ENCODE measurements at places on chromosomes 16 and 17.

GRCh38 chr16:2894231-2894630 is 11.2 kb downstream of the FLYWCH2 start:
- DNase-seq: no peak

DNA sequence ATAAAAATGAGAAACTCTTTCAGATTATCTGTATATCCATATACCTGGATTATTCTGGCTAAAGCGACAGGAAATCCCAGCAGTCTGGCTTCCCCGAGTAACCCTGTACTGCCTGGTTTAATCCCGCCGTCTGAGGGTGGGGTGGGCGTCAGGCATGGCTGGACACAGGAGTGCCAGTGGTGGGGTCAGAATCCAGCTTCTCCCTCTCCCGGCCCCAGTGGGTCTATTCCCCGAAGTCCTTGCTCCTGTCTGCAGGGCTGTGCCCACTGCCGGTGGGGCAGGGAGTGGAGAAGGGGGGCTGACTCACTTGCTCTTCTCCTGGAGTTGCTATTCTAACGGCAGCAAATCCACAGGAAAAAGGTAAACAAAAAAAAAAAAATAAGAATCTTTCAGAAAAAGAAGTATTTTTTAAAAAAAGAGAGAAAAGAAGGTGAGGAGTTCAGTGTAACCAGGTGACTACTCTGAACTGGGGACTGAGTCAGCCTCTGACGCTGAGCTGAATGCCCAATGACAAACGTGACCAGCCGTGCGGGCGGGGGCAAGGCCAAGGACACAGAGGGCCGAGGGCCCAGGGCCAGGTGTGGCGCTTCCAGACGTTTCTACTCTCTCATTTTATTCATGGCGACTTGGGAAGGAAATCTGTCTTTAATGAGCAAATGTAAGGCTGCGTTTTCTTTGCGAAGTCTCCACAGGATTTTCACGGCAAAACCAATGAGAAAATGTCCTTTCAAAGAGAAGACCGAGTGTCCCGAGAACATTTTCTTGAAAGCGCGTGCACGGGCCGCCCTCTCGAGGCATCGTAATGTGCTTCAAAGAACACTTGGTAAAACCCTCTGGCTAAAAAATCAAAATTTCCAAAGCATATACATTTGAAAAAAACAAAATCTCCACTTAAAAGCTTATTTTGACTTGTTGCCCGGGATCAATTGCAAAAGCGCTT is 20.2 kb downstream of the FOXF1 start:
- DNase-seq: no peak

GRCh38 chr16:79329166-79329521 is 271.4 kb downstream of the MAF start:
- DNase-seq: no peak

DNA sequence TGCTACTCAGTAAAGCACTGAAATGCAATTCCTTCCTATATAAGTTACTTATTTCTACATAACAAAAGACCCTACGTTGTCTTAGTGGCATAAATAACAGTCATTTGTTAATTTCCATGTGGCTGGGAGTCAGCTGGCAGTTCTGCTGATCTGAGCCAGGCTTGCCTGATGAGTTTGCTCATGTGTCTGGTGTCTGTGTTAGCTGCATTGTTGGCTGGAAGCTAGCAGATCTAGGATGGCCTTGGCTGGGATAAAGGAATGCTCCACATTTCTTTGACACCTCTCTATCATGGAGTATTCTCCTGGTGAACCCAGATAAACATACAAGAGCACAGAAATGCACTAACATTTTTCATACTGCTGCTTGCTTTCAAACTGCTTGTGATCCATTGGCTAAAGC is 264.4 kb upstream of the MON1B start:
- DNase-seq: no peak

DNA sequence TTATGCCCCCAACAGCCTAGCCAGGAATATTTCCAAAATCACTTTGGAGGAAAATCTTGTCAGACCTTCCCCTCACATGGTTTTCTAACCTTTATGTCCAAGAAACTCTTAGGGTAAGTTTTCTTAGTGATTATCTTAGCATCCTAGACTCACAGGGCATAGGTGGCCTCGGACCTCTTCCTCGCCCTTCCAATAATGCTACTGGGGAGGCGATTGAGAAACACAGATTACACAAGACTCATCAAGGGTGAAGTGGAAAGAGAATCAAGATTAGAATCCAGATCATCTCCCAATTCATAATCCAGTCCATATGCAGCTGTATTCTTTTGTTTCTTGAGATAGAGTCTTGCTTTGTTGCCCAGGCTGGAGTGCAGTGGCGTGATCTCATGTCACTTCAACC is 358.4 kb upstream of the CDH5 start:
- no peak for DNase-seq

DNA sequence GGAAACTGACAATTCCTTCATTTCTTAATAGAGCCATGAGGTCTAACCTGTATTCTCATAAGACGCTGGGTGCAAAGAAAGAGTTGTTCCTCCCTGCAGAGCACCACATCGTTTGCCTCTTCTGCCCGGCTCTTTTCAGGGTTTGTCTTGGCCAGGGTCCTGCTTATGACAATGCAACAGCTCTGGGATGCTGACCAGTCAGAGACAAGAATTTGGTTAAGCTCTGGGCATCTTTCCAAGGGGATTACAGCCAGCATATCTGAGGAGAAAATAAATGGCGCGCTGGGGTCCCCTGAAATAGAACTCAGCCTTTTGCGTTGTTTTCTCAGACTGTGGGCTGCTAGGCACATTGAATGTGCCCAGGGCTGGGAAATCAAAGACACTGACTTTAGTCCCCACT is 128.6 kb downstream of the SHISA6 start:
- DNase-seq: no peak

DNA sequence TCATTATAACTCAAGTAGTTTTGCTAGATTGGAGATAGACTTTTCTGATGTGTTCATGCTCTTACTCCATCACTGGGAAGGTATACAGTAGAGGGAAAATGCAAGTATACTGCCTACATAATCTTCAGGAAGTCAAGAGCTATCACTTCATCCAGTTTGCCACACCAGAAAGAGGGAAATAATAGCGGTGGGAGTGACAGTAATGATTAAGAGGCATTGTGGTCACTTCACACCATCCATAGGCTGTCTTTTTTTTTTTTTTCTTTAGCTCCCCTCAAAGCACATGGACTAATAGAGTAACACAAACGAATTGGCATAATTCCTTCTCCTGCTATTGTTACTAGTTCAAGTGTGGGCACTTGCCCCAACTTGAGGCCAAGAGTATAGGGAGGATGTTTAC is 28.4 kb upstream of the HLF start:
- no peak for DNase-seq

DNA sequence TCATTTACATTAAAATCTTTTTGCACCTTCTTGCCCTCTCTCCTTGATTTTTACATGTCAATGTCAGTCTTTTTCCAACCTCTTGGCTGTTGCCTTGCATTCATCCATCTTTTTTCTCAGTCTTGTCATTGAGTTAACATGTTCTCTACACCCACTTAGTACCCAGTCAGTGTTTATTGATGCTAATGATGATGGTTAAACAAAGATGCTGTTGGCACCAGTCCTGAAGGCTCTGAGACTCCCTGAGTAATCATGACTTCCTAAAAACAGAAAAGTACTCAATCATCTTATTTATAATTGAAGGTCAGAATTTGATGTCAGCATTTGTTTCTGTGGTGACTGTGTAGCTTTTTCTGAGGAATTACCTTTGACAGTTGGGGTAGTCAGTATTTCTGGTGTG is 104.5 kb downstream of the NLK start:
- DNase-seq: no peak

- no peak for DNase-seq
These were observed 66.7 kb downstream of the GTF3C1 start for GRCh38 chr16:27483088-27483437.

DNA sequence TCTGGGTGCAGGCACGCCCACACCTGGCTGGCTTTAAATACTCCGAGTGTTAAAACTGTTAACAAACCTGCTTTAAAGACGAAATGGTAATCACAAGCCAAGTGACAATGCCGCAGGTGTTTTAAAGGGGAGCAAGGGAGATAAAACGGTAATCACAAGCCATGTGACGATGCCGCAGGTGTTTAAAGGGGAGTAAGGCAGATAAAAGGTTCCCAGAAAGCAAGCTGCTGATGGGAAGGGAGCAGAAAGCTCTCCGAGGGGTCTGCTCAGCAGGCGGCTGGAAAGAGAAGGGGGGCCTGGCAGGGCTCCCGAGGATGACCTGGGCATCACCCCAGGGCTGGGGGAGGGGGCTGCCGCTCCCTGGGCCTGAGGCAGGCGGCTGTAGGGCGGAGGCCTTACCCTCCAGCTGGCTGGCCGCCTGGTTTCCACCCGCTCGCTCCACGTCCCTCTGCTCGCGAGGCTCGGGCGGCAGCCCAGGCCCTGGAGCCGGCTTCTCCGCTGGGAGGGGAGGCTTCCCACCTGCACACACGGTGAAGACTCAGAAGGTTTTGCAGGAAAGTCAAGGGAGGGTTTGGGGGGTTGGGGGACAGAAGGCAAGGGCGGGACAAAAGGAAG is 12.1 kb downstream of the NDUFAF8 start:
- no peak for DNase-seq

GRCh38 chr17:81142301-81143199 is 22.8 kb upstream of the PVALEF start:
- peak; percentile 47 for DNase-seq

GRCh38 chr16:58497935-58498334 is 2.0 kb upstream of the NDRG4 start:
- no peak for DNase-seq

- no peak for DNase-seq
These were observed 139.4 kb upstream of the TBX2 start for GRCh38 chr17:61260071-61260797.

- peak; percentile 28 for DNase-seq
These were observed 3.3 kb downstream of the HOXB2 start for GRCh38 chr17:48541577-48542113.

- DNase-seq: no peak
These were observed 32.6 kb downstream of the RHOT1 start for GRCh38 chr17:32174889-32175288.

DNA sequence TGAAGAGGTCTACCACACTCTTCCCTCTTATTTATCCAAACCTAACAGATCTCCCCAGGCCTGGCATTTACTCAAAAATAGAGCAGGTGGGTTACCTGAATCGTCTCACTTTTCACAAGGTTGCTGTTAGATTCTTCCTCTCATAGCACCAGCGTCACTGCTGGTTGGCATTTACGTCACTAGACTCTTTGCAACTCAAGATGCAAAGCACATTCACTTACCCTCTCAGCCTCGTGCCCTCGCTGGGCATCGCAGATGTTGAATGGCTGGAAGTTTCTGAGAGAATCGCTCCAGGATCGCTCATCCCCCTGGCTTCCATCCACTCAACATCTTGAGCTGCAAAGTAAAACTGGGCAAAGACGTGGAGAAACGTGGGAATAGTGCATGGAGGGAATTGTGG is 21.9 kb downstream of the GSG1L start:
- no peak for DNase-seq

GRCh38 chr17:82330322-82331239 is 3.0 kb downstream of the SECTM1 start:
- no peak for DNase-seq

DNA sequence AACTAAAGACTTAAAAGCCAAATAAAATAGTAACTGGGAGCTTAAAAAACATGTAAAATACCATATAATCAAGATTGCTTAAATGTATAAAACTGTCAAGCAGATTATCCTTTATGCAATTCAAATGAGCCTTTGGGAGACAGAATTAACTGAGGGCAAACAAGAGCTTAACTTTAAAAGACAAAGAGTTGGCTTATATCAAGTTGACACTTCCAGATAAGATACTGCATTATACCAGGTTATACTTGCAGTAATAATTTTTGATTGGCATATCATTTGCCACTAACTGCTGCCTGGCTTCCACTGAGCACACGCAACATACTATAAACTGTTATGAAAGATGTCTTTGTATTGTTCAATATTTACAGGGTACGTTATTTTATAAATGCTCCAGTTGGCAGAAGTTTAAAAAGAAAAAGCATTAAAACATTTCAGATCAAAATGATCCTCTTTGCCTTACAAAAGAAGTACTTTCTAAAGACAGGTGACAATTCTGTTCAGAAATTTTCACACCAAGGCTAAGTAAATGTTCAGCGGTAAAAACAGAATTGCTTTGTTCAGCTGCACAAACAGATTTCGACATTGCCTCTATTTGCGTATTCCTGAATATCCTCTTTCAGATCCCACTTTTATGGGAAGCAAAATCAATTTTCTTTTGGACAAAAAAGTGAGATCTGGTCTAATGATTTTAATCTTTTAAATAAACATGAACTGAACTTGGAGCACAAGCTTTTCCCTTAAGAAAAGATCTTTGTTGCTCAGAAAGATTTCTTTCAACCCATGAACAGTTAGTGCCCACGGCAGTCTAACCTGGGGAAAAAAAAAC is 50.7 kb downstream of the TOX3 start:
- no peak for DNase-seq

DNA sequence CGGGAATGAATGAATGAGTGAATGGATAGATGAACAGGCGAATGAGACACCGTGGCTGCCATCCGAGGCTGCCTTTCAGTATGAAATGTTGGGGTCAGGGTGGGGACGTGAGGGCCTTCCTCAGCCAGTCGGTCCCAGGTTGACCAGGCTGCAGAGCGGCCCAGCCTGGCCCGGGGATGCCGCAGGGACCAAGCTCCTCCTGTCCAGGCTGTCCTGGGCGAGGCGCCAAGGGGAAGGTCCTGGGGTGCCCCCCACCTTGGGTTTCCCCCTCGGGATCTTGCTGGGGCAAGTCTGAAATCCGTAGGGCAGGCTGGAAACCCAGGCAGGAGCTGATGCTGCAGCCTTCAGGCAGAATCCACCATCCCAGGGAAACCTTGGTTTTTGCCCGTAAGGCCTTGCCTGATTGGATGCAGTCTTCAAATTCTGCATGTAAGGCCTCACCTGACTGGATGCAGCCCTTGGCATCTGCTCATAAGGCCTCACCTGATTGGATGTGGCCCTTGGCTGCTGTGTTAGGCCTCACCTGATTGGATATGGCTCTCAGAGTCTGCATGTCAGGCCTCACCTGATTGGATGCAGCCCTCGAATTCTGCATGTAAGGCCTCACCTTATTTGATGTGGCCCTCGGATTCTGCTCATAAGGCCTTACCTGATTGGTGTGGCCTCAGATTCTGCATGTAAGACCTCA is 61.7 kb upstream of the ZNF469 start:
- DNase-seq: peak; percentile 34

DNA sequence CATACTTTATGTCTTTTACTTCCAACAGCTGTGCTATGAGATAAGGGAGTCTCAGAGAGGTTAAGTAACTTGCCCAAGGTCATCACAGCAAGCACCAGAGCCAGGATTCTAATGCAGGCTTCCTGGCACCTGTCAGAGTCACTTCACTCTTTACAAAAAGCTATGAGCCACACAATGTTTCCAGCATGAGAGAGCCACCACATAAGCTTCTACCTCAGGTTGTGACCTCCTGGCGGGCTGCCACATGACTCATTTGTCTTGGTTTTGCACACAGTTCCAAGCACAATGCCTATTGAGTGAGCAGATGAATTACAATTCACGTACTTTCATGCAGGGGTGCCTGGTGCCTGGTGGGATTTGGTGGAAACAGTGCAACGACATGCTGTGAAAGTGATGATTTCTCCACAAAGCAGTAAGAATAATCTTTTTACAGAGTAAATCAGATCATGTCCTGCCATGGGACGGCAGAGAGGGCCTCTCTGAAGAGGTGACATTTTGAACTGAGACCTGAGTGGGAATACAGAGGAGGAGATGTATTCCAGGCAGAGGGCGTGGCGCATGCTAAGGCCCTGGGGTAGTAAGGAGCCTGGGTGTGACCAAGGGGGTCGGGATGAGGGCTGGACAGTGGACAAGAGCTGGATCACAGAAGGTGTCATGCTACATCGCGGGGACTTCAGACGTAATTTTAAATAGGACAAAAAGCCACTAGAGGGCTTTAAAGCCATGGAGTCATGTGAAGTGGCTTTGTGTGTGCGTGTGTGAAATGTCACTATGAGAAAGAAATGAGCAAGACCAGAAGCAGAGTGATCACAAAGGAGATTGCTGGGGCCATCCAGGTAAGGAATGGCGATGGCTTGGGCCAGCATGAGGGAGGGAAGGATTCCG is 53.4 kb downstream of the CACNG3 start:
- DNase-seq: peak; percentile 79
